ENCODE measurements at places on chromosomes 1 and 21. TPM values are rescaled to one million over a fixed set of nuclear protein-coding genes. Genes with fewer than 3 reads are reported as not detected.
A peak's percentile ranks its signal among the peaks of the same experiment; 100 is the strongest.

- H3K27ac ChIP-seq: no peak overlapping the region
- no peaks in the 10 kb centered on the region for H3K27me3 ChIP-seq
- no peak overlapping the region for H3K4me3 ChIP-seq
- H3K36me3 ChIP-seq: peaks cover 4% of the 10 kb centered on the region
- peak; percentile 45 for DNase-seq
These were observed 18.8 kb downstream of the PODN start for GRCh38 chr1:53080769-53081168.

DNA sequence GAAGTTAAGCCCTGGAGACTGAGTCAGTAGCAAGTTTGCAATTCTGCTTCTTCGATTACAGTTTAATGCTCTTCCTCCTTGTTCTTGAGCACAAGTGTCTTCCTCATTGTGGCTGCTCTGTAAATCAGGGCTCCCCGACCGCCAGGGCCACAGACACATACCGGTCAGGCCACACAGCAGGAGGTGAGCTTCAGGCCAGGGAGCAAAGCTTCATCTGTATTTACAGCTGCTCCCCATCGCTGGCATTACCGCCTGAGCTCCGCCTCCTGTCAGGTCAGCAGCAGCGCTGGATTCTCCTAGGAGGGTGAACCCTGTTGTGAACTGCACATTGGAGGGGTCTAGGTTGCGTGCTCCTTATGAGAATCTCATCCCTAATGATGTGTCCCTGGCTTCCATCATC lies 1.7 kb upstream of the TRAPPC10 start:
- H3K36me3 ChIP-seq: no peaks in the 10 kb centered on the region
- peaks cover 39% of the 10 kb centered on the region for H3K4me1 ChIP-seq
- H3K4me3 ChIP-seq: no peak overlapping the region
- no peaks in the 10 kb centered on the region for H3K27me3 ChIP-seq

GRCh38 chr1:234583755-234584419 lies 26.1 kb downstream of the IRF2BP2 start:
- DNase-seq: no peak
- no peak overlapping the region for H3K27ac ChIP-seq
- H3K4me3 ChIP-seq: no peak overlapping the region
- H3K36me3 ChIP-seq: no peaks in the 10 kb centered on the region

GRCh38 chr1:224359207-224359606 lies 2.5 kb downstream of the CNIH4 start:
- no peak for DNase-seq
- no peaks in the 10 kb centered on the region for H3K27me3 ChIP-seq
- peaks cover 26% of the 10 kb centered on the region for H3K4me1 ChIP-seq
- H3K4me3 ChIP-seq: no peak overlapping the region
- H3K36me3 ChIP-seq: peaks cover 38% of the 10 kb centered on the region

DNA sequence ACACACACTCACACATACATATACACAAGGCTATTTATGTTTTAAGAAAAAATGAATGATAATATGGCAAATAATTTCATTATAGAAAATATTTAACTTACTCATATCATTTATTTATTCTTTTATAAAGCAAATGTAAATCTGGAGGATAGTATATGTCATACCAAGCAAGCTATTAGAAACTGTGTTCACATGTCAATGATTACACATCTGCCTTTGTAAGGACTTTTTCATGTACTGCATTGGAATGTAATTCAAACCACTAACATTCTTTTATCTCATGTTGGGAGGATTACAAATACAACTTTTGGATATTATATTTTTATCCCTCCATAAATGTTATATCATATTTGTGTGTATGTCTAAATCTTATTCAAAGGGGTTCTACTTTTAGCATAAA lies 1887.4 kb downstream of the NCAM2 start:
- H3K4me1 ChIP-seq: no peaks in the 10 kb centered on the region
- H3K27me3 ChIP-seq: no peaks in the 10 kb centered on the region
- H3K27ac ChIP-seq: no peak overlapping the region
- no peaks in the 10 kb centered on the region for H3K36me3 ChIP-seq

Gene CLCNKB
- 0.18 TPM for total RNA-seq
